Kidney (tissue), 22 donors: ENCODE measurements at places on chromosomes 11 and 22. TPM values are rescaled to one million over a fixed set of nuclear protein-coding genes. Genes with fewer than 3 reads are reported as not detected.
A peak's percentile ranks its signal among the peaks of the same experiment; 100 is the strongest.

DNA sequence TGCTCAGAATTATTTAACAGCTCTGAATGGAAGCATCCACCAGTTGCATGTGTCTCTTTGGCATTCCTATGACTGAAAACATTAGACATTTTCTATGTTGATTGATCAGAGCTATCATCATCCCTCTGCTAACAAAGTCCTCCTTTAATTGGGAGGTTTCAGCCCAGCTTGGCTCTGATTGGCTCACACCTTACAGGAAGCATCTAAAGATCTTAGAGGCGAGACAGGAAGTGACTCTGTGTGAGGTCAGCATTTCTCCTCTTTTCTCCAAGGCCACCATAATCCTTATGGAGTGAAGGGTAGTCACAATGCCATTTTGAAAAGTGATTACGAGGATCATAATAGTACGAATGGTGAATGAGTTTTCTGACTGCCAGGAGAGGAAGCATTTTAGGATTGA lies 260.8 kb downstream of the MIAT start:
- DNase-seq, result no peak

DNA sequence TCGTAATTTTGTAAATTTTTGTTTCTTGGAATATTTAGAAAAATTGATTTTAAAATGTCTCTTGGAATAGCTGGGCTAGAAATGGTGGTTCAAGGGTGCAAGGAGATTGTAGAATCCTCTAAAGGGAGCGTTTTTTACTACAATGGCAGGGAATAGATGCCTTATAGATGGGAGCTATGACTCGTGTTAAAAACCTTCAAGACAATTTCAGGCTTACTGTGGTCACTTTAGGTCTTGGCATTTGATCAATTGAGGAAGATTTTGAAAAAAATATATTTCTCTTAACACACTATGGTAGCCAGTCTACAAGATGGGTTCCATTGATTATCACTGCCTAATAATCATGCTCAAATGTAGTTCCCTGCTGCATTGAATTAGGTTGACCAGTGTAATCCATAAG lies 25.0 kb downstream of the METTL15 start:
- no peak for DNase-seq

DNA sequence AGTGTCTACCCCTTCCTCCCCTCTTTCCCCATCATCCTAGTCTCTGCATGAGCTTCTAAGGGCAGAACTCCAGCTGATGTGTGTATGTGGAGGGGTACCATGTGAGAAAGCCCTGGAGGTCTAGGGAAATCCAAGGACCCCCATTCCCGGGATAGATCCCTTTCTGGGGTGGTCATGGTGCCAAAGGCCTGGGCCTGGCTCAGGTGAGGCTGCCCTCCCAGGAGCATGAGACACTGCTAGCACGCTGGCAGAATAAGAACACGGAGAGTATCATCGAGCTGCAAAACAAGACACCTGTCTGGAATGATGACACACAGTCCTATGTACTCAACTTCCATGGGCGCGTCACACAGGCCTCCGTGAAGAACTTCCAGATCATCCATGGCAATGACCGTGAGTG lies 19.6 kb downstream of the TUB start:
- DNase-seq, result no peak

GRCh38 chr11:80846979-80847378 lies 1406.1 kb upstream of the TENM4 start:
- no peak for DNase-seq

- DNase-seq, result no peak
Measured at GRCh38 chr11:14768526-14769188, 123.4 kb downstream of the CYP2R1 start.

GRCh38 chr11:71489311-71490043 lies 36.5 kb downstream of the NADSYN1 start:
- peak; percentile 30 for DNase-seq

DNA sequence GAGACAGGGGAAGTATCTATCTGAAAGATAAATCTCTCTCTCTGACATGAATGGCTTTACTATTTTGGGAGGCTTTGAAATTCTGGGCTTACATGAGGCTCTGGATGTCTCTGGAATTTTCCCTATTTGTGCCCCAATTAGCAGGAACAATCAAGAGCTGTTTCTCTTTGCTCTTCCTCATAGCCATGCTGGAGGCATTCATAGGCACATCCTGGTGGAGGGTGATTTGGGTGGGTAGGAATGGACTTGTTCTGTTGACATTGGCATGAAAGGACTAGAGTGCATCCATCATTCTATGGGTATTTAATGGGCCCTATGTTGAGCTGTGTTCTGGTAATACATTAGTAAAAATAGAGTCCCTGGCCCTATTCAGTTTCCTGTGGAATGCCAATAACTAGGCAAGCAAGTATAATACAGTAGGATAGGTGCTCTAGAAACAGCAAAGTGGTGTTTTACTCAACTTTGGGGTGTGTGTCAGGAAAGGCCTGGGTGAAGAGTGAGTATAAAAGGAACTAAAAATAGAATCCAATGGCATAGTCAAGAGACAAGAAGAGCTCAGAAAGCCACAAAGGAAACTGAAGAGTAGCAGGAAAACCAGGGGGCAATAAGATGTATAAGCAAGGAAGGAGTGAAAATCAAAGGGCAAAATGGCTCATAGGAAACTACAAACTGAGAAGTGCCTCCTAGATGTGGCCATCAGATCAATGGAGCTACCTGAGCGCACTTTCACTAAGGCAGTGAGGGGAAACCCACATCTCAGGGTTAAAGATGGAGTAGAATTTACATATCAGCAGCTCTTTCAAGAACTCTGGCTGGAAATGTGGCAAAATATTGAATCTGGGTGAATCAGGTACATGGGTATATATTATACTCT lies 45.0 kb downstream of the CWC15 start:
- no peak for DNase-seq

- no peak for DNase-seq
Measured at GRCh38 chr22:48051796-48052620, 1289.6 kb downstream of the TBC1D22A start.

DNA sequence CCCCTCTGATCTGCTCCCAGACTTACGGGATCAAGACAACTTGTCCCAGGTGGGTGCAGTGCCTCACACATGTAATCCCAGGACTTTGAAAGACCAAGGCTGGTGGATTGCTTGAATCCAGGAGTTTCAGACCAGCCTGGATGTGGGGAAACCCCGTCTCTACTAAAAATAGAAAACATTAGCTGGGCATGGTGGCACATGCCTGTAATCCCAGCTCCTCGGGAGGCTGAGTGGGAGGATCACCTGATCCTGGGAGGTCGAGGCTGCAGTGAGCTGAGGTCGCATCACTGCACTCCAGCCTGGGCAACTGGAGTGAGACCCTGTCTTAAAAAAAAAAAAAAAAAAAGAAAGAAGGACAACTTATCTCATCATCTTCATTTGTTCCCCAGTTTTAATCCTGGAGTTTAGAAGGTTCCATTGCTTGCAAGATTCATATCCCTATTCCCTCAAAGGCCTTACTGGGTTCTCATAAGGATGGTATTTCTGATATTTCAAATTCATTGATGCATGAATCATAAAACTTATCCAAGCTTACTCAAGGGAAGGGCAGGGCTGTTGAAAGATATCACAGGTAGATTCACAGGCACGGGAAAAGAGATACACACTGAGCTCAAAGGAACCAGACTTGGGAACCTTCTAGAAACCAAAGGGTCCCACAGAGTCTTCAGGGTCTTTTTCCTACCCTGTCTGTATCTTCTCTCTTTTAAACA lies 14.6 kb downstream of the ENDOD1 start:
- DNase-seq, result no peak

DNA sequence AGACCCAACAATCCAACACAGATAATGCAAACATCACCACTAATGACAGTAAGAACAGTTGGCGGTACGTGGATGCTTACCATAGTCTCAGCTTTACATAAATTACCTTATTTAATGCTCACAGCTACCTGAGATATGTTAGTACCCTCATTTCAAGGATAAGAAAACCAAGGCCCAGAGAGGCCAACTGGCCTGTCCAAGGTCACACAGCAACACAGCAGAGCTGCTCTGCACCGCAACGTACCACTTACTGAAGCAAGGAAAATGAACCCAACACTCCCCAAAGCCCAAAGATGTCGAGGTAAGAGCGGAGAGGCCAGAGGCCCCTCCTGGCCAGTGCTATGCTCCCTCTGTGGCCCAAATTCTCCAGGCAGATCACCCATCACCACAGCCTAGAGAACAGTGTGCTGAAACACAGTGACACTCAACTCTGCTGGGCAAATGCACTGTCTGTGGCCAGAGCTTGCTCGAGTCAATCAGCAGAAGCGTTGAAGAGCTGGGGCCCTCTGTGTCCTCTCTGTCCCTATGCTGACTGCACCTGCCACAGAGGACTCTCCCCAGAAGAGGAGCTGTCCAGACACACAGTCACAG lies 14.0 kb downstream of the SHANK2 start:
- no peak for DNase-seq

DNA sequence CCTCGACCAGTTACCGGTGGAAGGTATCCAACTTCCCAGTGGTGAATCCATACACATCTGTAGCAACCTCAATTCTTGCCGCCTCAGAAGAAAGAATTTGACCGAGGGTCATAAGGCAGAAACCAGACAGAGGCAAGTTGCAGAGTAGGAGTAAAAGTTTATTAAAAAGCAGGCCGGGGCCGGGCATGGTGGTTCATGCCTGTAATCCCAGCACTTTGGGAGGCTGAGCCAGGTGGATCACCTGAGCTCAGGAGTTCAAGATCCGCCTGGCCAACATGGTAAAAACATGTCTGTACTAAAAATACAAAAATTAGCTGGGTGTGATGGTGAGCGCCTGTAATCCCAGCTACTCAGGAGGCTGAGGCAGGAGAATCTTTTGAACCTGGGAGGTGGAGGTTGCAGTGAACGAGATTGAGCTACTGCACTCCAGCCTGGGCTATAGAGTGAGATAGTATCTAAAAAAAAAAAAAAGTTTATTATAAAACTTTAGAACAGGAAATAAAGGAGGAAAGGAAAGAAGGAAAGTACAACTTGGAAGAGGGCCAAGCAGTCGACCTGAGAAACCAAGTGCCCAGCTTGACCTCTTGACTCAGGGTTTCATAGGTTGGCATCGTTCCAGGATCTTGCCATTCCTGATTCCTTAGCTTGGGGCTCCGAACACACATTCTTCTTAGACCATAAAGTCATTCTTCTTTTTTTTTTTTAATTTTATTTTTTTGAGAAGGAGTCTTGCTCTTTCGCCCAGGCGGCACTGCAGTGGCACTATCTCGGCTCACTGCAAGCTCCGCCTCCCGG lies 27.8 kb downstream of the RGL4 start:
- DNase-seq, result no peak

- peak; percentile 88 for DNase-seq
Measured at GRCh38 chr22:43230971-43231723, 44.2 kb upstream of the TTLL12 start.

- no peak for DNase-seq
Measured at GRCh38 chr22:20438678-20439492, 1.3 kb upstream of the SCARF2 start.

DNA sequence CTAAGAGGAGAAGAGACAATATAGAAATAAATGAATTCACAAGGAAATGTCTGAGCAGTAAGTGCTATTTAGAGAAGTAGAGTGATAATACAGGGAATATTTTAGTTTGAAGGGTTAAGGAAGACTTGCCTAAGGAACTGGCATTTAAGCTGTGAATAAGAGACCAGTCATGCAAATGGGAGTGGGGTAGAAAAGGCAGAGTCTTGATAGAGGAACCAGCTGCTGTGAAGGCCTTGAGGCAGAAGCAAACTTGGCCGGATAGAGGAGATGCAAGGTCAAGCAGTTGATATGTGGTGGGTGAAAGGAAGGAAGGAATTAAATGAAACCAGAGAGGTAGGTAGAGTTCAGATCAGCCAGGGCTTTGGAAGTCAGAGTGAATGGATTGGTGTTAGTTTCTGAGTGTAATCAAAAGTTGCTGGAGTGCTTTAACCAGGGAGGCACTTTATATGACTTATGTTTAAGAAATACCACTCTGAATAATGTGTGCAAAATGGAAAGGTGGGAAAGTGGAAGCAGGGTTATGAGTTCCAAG lies 198.4 kb upstream of the SESN3 start:
- DNase-seq, result no peak

DNA sequence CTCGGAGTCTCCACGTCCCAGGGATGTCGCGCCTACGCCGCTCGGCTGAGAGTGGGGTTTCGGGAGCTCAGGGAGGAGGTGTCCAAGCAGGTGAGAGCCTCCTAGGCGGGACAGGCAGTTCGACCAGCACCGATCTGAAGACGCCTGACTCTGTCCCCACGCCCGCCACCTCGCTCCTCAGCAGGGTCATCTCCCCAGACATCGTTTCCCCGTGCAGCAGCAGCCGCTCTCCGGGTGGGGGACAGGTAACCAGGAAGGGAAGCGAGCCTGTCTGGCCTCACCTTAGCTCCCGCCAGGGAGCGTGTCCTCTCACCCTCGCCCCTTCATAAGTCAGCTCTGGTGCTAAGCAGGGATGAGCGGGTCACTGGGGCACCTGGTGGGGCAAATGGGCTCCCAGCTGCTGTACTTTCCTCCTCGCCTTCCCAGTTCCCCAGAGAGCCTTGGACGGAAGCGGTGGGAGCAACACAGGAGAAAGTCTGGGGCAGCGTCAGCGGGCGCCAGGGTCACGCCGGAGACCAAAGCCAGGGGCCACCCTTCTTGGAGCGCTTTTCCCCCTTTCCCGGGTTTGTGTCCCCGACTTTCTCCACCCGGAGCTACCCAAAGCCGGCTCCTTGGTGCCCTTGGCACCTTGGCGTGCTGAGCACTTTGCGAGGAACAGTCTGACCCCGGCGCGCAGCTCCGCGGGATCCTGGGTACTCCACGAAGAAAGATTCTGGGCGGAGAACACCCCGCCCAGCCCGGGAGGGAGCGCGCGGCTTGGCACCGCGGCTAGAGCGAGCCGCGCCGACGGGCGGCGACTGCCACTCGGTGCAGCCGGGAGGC lies 1.6 kb downstream of the SPON1 start:
- DNase-seq, result no peak

GRCh38 chr11:96306933-96307775 lies 35.8 kb downstream of the MAML2 start:
- DNase-seq, result peak; percentile 99

- DNase-seq, result peak; percentile 57
Measured at GRCh38 chr11:122850076-122850631, 11.9 kb downstream of the CRTAM start.

- DNase-seq, result peak; percentile 12
Measured at GRCh38 chr22:41009222-41009948, 58.2 kb downstream of the RBX1 start.

DNA sequence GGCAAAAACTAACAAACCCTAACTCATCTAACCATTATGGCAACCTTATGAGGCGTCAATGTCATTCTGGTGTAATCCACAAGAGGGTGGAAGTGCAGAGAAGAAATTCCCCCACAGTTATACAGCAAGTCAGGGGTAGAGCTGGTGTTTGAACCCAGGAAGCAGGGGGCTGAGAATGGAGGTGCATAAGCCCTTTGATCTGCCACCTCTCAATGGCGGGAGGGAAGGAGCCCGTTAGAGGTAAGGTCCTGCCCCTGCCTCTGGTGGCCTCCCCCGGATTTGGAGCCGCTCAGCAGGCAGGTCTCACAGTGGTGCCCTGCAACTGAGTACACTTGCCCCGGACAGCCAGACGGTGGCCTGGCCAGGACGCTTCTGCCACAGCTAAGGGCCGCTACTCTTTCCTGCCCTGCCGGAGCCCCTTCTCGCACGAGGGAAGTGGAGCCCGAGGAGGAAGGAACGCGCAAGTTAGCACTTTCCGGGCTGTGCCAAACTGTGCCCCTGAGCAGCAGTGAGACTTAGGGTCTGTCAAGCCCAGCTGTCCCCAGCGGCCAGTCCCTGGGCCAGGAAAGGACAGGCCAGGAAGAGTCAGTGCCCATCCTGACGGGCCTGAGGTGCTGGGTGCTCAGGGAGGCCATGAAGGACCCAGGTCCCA lies 1.1 kb downstream of the FXYD2 start:
- DNase-seq, result peak; percentile 81

Gene TEX54
- total RNA-seq, result not detected

Gene TBX10
- total RNA-seq, result not detected

Gene MUC5AC
- 0.03 TPM for total RNA-seq

Gene CRYBB1
- total RNA-seq, result 1.7 TPM

Gene MGAT3
- total RNA-seq, result 5.4 TPM

Gene LGR4
- total RNA-seq, result 109 TPM
